ENCODE measurements at places on chromosomes 7 and 10.

DNA sequence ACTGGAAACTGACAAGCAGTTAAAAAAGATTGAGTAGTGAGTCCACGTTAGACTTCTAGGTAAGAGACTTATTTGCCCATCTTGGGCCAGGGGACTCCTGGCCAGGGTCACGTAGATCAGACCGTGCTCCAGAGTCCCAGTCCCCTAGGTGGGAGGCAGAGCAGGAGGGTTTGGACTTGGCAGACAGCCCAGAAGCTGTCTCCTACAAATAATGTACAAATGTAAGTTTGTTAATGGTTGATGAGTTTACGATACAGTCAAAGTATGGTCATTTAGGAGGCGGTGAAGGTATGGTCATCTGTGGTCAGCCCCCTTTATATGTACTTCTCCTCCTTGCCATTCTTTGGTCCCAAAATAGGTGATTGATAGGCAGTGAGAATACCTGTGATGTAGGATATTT is 28.2 kb downstream of the INPP5F start:
- DNase-seq, result no peak

DNA sequence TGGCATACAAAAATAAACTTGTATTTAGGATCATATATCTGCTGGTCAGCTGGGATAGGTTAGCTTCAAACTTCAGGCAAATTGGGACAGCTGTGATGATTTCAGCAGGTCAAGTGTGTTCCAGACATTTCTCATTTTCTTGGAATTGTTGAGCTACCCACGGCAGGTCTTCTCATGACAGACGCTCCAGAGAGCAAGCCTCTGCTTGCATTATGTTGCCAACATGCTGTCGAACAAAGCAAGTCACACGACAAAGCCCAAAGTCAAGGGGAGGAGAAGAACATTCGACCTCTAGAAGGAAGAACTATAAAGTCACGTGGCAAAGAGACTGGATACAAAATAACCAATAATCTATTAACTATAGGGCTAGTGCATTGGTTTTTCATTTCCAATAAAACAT is 103.5 kb downstream of the RAB18 start:
- no peak for DNase-seq

DNA sequence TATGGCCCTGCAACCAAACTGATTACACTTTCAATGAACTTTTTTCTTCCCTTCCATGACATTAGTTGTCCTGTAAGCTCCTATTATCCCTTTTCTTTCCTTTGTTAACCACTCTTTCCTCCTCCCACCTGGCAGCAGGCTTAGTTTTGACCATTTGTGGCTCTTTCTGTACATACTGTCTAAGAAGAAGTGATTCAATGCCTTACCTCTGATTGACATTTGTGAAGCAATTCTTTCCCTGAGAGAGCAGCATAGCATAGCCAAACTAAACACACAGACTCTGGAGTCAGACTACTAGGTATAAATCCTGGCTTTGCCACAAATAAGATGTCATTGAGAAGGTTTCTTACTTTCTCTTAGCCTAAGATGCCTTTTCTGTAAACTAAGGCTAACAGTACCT is 48.9 kb downstream of the AHR start:
- DNase-seq, result no peak

GRCh38 chr7:28182071-28182471 is 1.5 kb upstream of the JAZF1 start:
- DNase-seq, result no peak

DNA sequence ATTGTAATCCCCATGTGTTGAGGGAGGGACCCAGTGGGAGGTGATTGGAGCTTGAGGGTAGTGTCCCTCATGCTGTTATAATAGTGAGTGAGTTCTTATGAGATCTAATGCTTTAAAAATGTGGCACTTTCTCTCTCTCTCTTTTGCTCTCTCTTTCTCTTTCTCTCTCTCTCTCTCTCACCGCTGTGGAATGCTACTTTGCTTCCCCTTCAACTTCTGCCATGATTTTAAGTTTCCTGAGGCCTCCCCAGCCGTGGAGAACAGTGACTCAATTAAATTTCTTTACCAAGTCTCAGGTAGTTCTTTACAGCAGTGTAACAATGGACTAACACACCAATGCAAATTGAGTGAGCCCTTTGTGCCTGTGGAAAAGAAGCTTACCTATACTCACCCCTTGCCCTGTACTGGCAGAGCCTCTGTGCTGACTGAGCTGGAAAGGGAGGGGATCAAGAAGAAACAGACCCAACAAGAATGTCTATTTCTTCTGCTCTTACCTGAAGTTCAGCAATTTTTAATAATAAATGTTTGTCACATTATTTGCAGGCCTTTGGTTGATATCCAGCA is 642.5 kb upstream of the KCND2 start:
- no peak for DNase-seq

DNA sequence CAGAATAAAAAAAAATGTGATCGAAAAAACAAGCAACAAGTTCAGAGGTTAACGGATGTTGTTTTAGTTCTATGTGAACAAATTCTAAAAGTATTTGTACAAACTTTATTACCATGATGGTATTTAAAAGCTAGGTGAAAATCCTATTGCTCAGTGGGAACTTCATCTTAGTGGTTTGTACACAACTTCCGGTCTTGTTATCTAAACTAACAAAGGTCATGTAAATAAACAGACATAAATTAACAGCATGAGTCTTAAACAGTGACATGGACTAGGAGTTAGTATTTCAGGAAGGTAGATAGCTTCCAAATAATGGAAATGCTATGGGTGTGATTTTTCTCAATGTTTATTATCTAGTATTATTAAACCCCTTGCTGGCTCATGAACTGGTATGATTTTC is 83.8 kb downstream of the SPAG6 start:
- DNase-seq, result no peak

DNA sequence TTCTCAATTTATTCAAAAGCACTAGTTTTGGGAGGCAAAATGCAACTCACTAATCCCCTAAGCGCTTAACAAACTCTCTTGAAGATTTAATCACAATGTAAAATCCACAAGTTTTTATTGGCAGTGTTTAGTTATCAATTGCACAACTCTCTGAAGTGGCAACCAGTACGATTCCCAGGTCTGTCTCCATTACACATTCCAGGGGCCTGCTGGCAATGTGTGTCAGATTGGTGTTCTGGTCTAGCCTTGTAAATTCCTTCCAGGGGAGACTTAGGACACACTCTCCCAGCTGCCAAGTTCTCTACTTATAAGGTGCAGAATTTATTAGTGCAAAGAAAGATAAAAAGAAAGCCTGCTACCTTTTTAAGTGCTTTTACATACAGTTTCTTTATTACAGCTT is 164.7 kb upstream of the HPS1 start:
- DNase-seq, result no peak

- DNase-seq, result no peak
Measured at GRCh38 chr7:128948312-128948973, 10.7 kb downstream of the IRF5 start.

GRCh38 chr7:132557489-132558044 is 18.7 kb downstream of the PLXNA4 start:
- no peak for DNase-seq

DNA sequence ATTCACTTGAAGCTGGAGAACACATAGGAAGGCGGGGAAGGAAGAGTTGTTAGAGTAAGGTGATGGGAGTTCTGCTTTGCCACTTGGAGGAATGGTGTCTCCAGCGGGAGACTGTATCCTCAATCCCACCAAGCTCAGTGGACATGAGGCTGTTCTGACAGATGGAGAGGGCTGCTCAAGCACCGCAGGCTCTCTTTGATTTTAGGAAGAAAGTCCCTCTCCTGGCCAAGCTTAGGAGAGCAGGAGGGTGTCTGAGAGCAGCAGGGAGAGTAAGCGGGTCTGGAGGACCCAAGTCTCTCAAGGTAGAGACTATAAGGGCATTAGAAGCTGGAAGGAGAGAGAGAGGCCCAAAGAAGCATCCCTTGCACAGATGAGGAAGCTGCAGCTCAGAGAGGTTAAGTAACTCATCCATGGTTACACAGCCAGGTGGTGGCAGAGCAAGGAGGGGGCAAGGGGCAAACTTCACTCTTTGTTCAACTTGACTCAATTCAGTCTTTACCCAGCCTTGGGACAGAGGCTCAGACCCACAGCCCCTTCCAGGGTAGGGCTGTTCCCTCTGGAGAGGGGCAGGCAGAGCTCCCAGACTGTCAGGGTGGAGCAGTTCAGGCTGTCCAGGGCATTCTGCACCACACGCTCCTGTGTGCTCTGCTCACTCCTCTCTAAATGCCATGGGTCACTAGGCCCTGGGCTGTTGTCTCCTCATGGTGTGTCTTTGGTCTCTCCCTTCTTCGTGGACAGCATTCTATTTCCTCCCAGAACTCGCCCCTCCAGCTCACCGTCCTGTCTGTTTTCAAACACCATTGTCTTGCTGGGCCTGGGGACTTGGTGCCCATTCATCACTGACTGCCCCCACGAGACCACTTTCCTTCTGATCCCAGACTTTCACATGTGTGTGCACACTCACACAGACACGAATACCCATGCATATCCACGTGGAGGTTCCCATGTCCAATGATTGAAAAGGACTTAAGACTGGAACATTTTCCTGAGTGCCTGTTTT is 8.9 kb downstream of the CHAT start:
- DNase-seq, result no peak

- no peak for DNase-seq
Measured at GRCh38 chr7:75689246-75690099, 49.3 kb downstream of the HIP1 start.

DNA sequence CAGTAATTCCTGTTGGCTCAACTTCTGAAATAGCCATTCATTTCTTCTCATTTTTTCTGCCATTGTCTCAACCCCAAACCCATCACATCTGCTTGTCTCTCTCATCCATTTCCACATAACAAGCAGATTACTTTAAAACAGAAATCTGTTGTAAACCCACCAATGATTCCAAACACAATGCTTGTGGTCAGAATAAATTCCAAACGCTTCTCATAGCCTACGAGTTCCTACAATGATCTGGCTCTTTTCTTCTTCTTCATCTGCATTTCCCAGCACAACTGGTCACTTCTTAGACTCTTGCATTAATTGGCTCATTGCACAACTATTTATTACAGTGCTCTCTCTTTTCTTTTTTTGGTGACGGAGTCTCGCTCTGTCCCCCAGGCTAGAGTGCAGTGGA is 364.1 kb downstream of the GATA3 start:
- no peak for DNase-seq

DNA sequence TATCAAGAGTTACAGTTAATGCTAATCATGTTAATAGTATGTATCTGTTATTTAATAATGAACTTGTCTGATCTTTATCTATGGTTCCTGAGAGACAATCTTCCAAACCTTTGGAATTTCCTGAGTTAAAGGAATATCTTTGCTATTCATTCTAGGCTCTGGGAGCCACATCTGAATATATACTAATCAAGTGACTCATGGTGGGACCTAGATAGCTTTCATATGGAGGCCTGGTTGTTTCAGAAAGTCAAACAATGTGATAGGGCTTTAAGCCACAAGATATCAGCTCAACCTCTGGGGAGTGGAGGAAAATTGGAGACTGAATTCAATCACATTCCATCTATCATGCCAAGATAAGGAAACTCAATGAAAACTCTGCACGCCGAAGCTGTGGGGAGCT is 746.4 kb downstream of the TNS3 start:
- DNase-seq, result no peak

- DNase-seq, result no peak
Measured at GRCh38 chr7:30093420-30093952, 41.3 kb upstream of the MTURN start.

DNA sequence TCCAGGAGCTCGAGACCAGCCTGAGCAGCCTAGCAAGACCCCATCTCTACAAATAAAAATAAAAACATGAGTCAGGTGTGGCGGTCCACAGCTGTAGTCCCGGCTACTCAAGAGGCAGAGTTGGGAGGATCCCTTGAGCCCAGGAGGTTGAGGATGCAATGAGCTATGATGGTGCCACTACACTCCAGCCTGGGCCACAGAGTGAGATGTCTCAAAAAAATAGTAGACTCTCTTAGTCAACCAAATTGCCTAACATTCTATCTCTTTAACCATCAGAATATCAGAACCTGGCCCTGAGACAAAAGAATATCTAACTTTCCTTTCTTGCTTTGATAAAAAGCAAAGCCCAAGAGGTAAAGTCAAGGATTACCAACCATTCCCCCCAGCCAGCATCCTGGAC is 35.0 kb upstream of the CUX1 start:
- no peak for DNase-seq

- no peak for DNase-seq
Measured at GRCh38 chr7:73871163-73872011, 10.4 kb downstream of the TMEM270 start.

- DNase-seq, result no peak
Measured at GRCh38 chr10:65793738-65794425, 1132.0 kb upstream of the LRRTM3 start.

- DNase-seq, result no peak
Measured at GRCh38 chr10:110806335-110806734, 65.4 kb upstream of the PDCD4 start.

- DNase-seq, result no peak
Measured at GRCh38 chr7:130359276-130359857, 14.8 kb downstream of the CPA5 start.

DNA sequence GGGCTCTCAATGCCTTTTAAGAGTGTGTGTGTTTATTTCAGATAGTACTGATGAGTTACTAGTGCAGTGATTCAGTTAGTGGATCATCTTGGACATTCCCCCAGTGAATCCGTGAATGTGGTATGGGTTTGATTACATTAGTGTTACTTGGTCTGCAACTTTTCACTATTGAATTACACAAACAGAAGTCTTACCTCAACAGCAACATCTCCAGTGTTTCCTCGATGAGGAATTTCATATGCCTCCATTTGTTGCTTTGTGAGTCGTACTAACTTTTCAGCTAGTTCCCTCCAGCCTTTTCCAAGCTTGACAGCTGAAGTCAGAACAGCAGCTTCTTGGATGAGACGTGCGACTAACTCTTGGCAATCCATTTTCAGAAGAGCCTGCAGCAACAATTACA is 63.2 kb downstream of the MACC1 start:
- DNase-seq, result no peak

- DNase-seq, result no peak
Measured at GRCh38 chr10:34024282-34024681, 689.8 kb upstream of the NRP1 start.

- DNase-seq, result no peak
Measured at GRCh38 chr7:148717266-148717793, 18.6 kb downstream of the CUL1 start.

DNA sequence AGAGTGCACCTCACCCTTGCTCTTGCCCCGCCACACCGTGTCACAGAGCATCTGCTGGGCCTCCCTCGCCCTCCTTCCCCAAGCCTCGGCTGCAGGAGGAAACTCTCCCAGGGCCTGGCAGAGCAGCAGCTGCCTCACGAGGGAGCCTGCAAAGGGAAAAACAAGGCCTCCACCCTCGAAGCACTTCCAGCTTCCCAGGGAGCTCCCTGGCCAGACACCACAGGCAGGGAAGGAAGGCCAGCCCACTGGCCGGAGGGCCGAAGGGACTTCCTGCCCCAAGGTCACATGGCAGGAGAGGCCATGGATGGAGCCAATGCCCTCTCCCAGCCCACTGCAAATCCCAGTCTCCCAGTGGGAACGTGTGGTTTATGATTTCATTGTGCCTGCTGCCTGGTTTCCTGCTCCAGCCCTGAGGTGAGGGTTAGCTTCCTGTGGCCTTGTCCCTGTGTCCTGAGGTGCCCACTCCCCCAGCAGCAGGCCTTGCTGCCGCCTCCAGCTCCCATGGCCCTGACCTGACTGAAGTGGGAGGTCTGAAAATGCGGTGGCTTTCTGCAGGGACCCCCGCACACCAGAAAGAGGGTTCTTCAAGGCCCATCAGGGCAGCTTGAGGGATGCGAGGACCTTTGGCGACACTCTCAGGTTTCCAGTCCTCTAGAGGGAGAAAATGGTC is 100.5 kb upstream of the PPIF start:
- no peak for DNase-seq

All from CD8-positive, alpha-beta T cell (primary cell).